Activated B cell treated with CpG ODN at 0.5 μM for 24 hours (primary cell): ENCODE measurements at places on chromosomes 12 and 14. TPM values are rescaled to one million over a fixed set of nuclear protein-coding genes. Genes with fewer than 3 reads are reported as not detected.

SLCO1A2 gene
- not detected in 2 replicates for total RNA-seq

DNA sequence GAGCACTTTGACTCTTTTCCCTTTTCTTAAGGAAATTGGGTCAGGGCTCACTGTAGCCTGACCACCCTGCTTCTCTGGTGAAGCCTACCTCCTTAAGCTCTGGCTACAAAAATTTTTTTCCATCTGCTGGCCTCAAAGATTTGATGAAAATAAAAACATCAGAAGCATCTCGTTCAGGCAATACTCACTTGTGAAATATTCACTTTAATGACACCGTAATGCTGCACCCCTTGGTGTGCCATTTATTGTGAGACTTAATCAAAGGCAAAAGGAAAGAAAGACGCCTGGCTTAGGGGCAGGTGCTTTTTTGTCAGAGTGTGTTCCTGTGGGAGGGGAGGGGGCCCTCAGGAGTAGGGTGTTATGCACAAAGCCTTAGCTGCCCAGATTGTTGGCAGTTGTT, 155.0 kb upstream of the TMPO start:
- no peaks in the 10 kb centered on the region for H3K36me3 ChIP-seq
- no peak overlapping the region for H3K4me3 ChIP-seq
- no peaks in the 10 kb centered on the region for H3K4me1 ChIP-seq

DNA sequence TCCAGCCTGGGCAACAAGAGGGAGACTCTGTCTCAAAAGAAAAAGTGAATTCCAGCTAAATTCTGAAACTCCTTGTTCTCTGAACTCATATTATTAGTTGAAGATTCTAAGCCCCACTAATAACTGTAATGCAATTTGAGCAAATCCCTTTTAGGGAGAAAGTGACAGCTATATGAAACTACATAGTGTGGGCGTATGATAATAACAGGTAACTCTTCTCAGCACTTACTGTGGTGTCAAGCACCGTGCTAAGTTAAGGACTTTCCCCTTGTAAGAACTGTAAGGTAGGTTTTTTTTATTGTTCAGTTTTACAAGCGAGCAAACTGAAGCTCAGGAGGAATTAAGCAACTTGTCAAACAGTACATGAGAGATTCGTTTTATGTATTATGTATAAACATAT, 5.4 kb downstream of the ANKRD13A start:
- peaks cover 93% of the 10 kb centered on the region for H3K4me1 ChIP-seq
- no peak for DNase-seq
- H3K36me3 ChIP-seq, result peaks cover 32% of the 10 kb centered on the region
- H3K4me3 ChIP-seq, result peak overlapping the region; percentile 15

GRCh38 chr12:11059784-11060183, 2.3 kb downstream of the TAS2R46 start:
- H3K27ac ChIP-seq, result no peak overlapping the region
- no peak overlapping the region for H3K4me3 ChIP-seq
- no peak for DNase-seq

GRCh38 chr12:100229036-100229635, 28.5 kb downstream of the ACTR6 start:
- peaks cover 12% of the 10 kb centered on the region for H3K36me3 ChIP-seq
- no peaks in the 10 kb centered on the region for H3K27me3 ChIP-seq

DNA sequence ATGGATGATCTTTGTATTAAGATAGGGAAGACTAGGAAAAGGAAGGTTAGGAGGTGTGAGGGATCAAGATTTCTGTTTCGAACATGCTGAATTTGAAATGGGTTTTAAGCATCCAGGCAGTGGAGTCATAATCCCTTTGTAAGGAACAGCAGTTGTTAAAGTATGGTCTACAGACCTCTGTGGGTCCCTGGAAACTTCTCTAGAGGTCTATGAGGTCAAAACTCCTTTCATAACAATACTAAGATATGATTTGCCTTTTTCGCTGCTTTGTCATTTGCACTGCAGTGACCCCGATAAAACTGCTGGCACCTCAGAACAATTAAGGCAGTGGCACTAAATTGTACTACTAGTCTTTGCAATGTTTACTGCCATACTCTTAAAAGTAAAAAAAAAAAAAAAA, 1.5 kb downstream of the RAD51AP1 start:
- H3K4me3 ChIP-seq, result no peak overlapping the region
- no peaks in the 10 kb centered on the region for H3K27me3 ChIP-seq
- no peak overlapping the region for H3K27ac ChIP-seq

MSI1 gene
- not detected in 2 replicates for total RNA-seq

- no peaks in the 10 kb centered on the region for H3K4me1 ChIP-seq
- H3K36me3 ChIP-seq, result no peaks in the 10 kb centered on the region
- H3K27me3 ChIP-seq, result peaks cover 8% of the 10 kb centered on the region
- DNase-seq, result no peak
- H3K27ac ChIP-seq, result no peak overlapping the region
Observed at GRCh38 chr12:112557951-112558630, 139.3 kb downstream of the PTPN11 start.

DNA sequence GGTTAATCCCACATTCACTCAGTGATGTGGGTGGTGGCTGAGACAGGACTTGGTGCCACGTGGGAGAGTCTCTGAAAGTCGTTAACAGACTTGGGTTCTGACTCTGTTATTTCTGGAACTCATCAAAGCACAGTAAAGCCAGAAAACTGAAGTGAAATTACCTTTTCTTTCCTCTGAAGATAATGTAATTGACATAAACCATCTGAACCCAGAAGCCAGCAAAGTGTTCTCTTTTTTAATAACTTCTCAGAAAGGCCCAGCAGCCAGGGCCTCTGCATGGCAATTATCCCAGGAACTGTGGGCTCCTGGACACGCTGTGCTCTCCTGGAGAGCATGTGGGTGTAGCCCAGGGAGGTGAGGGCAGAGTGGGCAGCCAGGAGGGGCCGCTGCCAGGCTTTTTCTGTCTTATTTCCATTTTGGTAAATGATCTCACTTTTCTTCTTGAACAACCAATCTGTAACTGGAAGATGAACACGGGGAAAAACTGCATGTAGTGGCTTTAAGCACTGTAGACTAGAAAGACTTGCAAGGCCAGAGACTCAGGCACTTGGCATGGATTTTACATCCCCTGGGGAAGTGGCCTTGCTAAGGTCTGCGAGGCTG, 444.1 kb upstream of the TMEM132C start:
- H3K4me1 ChIP-seq, result no peaks in the 10 kb centered on the region
- H3K36me3 ChIP-seq, result no peaks in the 10 kb centered on the region
- no peak for DNase-seq
- no peak overlapping the region for H3K4me3 ChIP-seq
- H3K27me3 ChIP-seq, result no peaks in the 10 kb centered on the region

EPYC gene
- total RNA-seq, result not detected in 2 replicates

DNA sequence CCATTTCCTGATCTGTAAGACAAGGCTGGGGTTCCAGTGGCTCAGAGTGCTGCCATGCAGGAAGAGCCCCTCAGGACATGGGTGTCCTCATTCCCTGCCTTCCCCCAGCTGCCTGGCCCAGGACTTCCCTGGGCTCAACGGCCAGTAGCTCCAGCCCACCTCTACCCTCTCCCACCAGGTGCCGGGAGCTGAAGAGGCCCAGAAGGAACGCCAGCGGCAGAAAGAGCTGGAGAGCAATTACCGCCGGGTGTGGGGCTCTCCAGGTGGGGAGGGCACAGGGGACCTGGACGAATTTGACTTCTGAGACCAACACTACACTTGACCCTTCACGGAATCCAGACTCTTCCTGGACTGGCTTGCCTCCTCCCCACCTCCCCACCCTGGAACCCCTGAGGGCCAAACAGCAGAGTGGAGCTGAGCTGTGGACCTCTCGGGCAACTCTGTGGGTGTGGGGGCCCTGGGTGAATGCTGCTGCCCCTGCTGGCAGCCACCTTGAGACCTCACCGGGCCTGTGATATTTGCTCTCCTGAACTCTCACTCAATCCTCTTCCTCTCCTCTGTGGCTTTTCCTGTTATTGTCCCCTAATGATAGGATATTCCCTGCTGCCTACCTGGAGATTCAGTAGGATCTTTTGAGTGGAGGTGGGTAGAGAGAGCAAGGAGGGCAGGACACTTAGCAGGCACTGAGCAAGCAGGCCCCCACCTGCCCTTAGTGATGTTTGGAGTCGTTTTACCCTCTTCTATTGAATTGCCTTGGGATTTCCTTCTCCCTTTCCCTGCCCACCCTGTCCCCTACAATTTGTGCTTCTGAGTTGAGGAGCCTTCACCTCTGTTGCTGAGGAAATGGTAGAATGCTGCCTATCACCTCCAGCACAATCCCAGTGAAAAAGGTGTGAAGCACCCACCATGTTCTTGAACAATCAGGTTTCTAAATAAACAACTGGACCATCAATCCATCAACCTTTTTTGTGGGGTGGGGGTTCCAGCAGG, 17.6 kb downstream of the AGAP2 start:
- no peak overlapping the region for H3K27ac ChIP-seq
- peaks cover 63% of the 10 kb centered on the region for H3K36me3 ChIP-seq
- DNase-seq, result no peak
- no peak overlapping the region for H3K4me3 ChIP-seq
- no peaks in the 10 kb centered on the region for H3K27me3 ChIP-seq
